ENCODE measurements at places on chromosomes 6 and 20. TPM values are rescaled to one million over a fixed set of nuclear protein-coding genes. Genes with fewer than 3 reads are reported as not detected.

Gene IL17F
- 0.48 TPM for total RNA-seq

Gene NKX2-4
- not detected for total RNA-seq

DNA sequence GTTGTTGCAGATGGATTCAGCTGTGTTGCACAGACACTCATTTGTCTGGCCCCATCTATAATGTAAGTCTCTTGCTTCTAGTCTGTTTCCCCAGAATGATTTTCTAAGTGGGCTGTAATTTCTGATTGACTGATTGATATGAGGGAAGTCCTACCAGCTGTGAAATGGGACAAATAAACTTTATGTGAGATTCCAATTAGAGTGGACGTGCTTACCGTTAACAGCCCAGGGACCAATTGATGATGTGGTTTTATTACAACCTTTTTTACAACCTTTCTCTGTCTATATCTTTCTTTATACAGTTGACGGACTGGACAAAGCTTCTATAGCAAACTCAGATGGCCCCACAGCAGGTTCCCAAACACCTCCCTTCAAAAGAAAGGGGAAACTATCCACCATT, 33.9 kb downstream of the PHACTR2 start:
- H3K36me3 ChIP-seq, result no peaks in the 10 kb centered on the region
- H3K27ac ChIP-seq, result no peak overlapping the region
- DNase-seq, result no peak
- H3K4me1 ChIP-seq, result no peaks in the 10 kb centered on the region
- no peak overlapping the region for H3K4me3 ChIP-seq

GRCh38 chr6:167345960-167346359, 21.1 kb downstream of the TTLL2 start:
- DNase-seq, result no peak
- H3K4me3 ChIP-seq, result no peak overlapping the region
- no peaks in the 10 kb centered on the region for H3K27me3 ChIP-seq
- no peaks in the 10 kb centered on the region for H3K36me3 ChIP-seq
- H3K4me1 ChIP-seq, result no peaks in the 10 kb centered on the region

DNA sequence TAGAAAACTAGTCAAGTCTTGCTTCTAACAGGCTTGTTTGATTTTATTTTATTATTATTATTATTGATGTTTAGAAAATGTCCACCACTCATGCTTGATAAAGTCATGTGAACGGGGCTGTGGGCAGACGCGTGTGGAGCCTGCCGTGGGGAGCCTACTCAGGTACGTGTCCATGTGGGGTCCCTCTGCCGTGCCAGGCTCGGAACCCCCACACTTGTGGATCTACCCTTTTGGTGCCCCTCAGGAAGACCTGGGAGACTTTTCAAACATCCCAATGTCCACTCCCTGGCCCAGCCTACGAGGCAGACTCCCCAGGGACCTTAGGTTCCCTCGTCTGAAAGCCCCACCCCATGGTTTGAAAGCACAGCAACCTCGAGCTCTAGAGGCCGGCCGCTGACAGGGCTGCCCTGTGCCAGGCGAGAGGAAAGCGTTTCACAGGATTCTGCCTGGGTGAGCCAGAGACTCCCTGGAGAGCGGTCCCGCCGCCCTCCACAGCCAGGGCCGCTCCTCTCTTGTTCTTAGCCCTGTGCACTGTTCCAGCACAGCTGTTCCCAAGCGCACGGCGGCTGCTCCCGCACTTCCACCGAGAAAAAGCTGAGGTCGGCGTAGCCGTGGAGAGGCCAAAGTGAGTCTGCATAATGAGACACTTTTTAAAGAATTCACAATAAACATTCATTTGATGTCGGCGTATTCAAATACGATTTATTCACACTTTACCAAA, 249.7 kb downstream of the TTLL2 start:
- no peak for DNase-seq
- H3K4me1 ChIP-seq, result no peaks in the 10 kb centered on the region
- no peaks in the 10 kb centered on the region for H3K27me3 ChIP-seq
- no peak overlapping the region for H3K4me3 ChIP-seq
- no peak overlapping the region for H3K27ac ChIP-seq
- H3K36me3 ChIP-seq, result no peaks in the 10 kb centered on the region

GRCh38 chr6:148457137-148457842, 114.7 kb downstream of the SASH1 start:
- H3K4me3 ChIP-seq, result no peak overlapping the region
- H3K36me3 ChIP-seq, result no peaks in the 10 kb centered on the region
- H3K4me1 ChIP-seq, result no peaks in the 10 kb centered on the region
- H3K27ac ChIP-seq, result no peak overlapping the region

Data from naive thymus-derived CD4-positive, alpha-beta T cell (primary cell).